ENCODE measurements at places on chromosomes 1 and 21.

GRCh38 chr1:195097316-195097715, 1510.9 kb downstream of the KCNT2 start:
- no peak for DNase-seq

GRCh38 chr1:77048615-77049005, 170.6 kb downstream of the PIGK start:
- DNase-seq = no peak

DNA sequence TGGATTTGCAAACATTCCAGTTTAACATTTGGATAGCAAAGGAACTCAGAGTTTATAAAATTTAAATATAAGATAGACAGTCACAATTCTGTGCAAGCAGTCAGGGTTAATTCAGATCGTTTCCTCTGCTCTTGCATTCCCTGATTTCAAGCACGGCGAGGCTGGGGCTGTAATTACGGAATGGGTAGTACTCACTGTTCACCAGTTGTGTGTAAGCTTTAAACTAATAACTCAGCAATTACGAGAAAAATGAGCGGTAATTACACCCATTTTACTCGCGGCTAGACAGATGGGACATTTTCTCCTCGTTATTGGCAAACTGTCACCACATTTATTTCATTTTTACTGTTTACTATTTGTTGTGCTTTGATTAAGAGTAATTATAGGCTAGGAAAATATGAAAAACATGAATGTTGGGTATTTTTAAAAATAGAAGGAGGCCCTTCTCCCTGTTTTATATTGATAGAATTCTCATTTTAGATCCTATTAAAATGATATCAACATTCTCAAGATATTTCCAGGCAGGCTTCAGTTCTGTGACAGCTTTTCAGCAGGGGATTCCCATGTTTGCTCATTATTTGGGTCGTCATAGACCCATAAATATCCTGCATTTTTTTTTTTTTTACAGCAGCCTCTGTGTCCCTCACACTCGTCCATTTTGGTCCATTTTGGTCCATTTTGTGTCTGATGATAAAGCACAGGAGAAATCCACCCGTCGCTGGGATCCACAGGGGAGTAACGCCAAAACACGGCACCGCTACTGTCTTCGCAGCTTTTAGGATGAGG, 208.3 kb downstream of the DSCAM start:
- no peak for DNase-seq

- DNase-seq = no peak
These were observed 128.8 kb upstream of the RAVER2 start for GRCh38 chr1:64616039-64616438.

DNA sequence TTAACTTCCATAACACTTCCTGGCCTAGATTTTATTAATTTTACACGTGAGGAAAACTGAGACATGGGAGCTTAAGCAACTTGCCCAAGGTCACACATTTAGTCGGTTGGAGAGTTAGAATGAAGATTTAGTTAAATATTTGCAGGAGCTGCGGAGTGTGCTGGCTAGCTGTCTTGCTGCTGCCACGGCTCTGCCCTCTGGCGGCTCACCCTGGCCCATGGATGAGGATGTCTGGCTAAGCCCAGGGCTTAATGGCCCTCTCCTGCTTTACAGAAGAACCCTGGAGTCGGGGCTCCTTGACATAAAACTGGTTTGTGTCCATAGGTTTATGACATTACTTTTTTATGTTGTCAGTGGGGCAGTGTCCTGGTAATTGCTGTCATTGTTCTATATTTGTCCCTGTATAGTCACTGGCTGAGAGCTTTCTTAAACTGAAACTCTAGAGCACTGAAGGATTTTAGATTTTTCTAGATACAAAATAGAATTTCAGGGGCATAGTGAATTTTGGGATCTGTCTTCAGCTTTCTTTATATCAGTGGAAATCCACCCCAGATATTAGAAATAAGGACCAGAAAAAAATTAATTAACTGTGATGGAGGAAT, 88.9 kb upstream of the WLS start:
- DNase-seq = no peak

GRCh38 chr21:35940074-35940927, 120.0 kb downstream of the SETD4 start:
- DNase-seq = no peak

DNA sequence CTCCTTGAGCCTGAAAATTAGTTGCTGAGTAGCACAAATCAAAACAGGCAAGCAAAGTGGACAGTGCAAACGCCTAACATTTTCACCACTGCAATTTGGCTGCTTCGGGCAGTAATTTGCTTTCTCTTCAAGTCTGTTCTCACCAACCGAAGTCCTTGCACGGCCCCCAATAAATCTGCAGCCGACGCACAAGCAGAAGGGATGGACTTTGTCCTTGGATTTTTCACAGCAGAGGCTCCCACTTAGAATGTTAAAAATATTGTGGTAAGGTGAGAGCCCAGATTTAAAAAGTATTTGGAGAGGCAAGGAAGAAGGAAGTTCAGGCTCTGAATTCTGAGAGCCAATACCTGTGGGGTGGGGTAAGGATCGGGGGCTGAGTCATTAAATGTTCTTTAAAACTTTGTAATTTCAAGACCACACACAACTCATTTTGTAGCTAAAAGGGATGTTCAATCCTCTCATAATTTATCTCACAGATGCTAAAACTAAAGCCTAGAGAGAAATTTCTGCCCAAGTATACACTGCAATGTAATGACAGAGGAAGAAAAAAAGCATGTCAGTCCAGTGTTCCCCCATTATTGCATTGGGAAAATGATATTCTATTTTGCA, 6.2 kb downstream of the CD247 start:
- no peak for DNase-seq

- DNase-seq = no peak
These were observed 290.8 kb upstream of the FMN2 start for GRCh38 chr1:239800861-239801260.

DNA sequence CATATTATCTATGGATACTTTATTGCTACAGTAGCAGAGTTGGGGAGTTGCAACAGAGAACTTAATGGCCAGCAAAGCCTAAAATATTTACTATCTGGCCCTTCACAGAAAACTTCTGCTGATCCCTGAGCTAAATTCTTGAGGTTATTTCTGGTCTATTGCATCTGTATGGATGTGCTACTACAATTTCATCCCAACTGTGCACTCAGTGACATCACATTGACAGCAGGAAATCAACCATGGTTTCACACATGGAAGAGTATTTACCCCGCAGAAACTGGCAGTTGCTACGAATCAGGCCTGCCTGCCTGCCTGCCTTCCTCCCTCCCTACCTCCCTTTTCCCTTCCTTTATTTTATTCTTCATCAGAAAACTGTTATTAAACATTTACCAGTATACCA, 12.1 kb downstream of the CLCA2 start:
- DNase-seq = no peak

GRCh38 chr1:215986401-215986800, 419.3 kb downstream of the KCTD3 start:
- DNase-seq = no peak

DNA sequence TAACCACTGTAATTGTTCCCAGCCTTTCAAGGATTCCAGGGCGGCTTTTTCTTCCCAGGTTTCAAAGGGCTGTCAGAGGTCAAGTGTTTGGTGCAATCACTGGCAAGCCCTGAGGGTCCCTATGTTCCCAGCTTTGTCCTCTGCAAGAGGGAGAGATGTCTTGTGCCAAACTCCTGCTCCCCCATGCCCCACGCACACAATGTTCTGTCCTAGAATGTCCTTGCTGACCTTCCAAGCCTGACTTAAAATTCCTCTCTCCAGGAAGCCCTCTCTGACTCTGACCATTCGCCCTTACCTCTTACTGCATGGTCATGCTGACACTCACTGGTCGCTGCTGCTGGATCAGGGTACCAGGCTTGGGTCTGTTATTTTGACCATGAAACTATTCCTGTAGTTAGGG, 152.5 kb upstream of the KCND3 start:
- no peak for DNase-seq

DNA sequence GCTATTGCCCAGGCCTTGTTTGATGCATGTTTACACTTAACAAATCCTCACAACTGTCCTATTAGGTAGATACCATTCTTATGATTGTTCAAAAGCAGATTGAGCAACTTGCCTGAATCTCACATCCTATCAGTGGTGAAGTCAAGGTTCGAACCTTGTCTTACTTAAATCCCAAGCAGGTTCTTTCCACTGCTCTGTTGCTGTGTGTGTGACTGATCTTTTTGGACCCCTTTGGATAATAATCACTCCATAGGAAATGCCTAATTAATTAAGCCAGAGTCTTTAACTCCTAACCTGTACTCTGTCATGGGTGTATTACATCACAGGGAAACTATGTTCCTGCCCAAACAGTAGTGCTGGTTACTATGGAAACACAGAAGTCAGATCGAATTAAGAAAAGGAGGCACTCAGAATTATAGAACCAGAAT, 84.2 kb downstream of the SPATA46 start:
- DNase-seq = no peak

DNA sequence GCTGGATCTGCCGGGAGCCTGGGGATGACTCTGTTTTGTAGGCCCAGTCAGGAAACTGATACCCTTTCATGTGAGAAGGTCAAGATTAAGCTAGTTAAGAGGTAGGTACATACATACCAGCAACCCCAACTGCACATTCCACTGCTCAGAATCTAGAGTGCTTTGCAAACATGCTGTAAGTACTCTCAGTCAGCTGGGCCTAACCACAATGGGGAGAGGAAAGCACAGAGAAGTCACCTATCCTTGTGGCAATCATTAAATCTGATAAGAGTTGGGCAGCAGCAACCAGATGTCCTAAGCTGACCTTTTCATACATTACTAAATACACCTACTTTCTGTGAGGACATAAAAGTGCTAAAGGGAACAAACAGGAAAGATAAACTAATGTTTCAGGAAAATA, 2.5 kb downstream of the ETV3 start:
- DNase-seq = no peak

DNA sequence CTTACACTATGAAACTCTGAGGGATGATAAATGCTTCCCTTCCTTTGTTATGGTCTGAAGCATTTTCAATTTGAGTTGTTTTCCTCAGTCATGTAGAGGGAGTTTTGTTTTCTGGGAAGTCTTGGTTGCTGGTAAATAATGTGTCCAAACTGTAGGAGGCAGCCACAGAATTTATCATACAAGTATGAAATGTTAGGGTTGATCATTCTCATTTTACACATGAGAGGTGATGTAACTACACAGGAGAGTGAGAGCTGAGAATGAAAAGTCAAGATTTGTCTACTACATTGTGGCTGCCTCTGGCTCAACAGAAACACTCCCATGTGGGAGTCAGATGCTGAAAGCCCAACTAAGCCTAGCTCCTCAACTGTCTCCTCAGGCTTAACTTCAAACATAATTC, 182.5 kb upstream of the SGIP1 start:
- no peak for DNase-seq
